ENCODE measurements at places on chromosomes 1 and 21. TPM values are rescaled to one million over a fixed set of nuclear protein-coding genes. Genes with fewer than 3 reads are reported as not detected.
A peak's percentile ranks its signal among the peaks of the same experiment; 100 is the strongest.

Gene FCGR2B
- 47.0 TPM for total RNA-seq

Gene HAO2
- not detected for total RNA-seq

Gene HJV
- not detected for total RNA-seq

- DNase-seq, result no peak
Measured at GRCh38 chr1:39919545-39919944, 17.8 kb upstream of the MYCL start.

- no peak for DNase-seq
Measured at GRCh38 chr1:208004851-208005250, 93.9 kb upstream of the CD34 start.

Gene KIRREL1
- total RNA-seq, result 81.6 TPM

DNA sequence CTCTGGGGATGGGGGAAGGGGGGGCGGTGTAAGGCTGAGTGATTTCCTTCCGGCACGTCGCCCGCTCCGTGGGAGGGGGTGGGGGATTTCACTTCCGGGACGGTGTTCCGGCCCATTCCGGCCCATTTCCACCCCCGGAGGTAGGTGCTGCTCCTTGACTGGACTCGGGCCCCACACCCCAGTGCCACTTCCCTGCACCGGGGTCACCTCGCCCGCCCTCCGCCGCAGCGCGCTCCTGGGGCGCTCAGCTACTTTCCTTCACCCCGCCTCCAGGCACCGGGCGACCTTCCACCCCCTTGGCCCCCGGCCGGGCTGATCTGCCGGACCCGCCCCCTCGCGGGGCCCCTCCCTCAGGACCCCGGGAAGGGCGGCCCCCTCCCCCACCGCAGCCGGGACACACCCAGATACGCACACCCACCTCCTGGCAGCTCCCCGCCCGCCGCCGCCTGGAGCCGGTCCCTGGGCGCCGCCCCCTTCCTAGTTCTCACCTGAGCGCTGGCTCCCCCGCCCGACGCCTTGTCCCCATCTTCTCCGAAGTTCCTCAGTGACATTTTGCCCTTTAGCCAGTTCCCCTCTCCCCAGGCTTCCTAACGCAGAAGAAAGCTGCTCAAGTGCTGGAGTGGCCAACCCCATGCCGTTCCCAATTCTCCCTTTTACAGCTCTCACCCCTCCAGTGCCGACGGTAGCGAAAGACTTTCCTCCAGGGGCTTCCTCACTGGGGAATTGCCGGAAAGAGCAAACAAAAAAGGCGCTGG, at the start of gene ZBTB37:
Gene ZBTB37 (plus strand): TSS at position 115 of the 755 bp plus-strand sequence. CDS start 1,846 bp downstream, outside the sequence.
- DNase-seq, result peak; percentile 54

Gene AZIN2
- 5.0 TPM for total RNA-seq

- no peak for DNase-seq
Measured at GRCh38 chr1:8021676-8022266, 4.3 kb downstream of the ERRFI1 start.

Measured in omental fat pad (tissue), 4 donors.